ENCODE measurements at places on chromosomes 5 and 9.

DNA sequence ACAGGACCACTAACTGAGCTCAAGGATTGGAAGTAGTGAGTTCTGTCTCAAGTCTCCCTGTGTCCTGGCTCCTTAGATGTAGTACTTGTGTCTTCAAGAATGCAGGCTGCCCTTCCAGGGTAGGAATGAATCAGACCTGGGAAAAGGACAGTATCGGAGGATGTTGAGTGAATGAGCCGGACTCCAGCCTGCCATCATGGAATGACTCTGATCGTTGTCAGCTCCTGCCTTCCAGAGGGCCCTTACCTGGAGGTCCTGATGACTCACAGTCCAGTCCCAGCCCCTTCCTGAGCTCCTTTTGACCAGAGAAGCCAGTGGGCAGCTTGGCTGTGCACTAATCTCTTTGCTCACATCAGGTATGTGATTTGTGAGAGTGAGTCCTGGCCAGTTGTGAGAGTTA, 161.1 kb downstream of the TRPM6 start:
- DNase-seq = no peak

DNA sequence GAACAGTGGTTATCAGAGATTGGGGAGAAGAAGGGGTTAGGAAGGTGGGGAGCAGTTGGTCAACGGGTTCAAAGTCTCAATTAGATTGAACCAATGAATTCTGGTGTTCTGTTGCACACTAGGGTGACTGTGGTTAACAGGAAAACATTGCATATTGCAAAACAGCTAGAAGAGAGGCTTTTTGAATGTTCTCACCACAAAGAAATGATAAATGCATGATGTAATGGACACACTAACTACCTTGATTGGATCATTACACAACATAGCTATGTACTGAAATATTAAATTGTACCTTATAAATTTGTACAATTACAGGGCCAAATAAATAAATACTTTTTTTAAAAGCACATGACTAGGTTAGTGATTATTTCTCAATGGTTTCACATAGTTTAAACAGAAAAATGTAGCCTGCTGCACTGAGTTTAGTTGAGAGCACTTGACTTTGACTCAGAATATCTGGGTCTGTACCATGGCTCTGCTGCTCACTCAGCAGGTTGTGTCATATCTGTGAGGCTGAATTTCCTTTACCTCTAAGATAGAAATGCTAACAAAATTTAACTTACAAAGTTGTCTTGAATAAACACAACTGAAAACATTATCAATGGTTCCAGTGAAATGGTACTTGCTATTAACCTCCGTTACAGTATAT, 30.4 kb downstream of the NUDT12 start:
- DNase-seq = no peak

DNA sequence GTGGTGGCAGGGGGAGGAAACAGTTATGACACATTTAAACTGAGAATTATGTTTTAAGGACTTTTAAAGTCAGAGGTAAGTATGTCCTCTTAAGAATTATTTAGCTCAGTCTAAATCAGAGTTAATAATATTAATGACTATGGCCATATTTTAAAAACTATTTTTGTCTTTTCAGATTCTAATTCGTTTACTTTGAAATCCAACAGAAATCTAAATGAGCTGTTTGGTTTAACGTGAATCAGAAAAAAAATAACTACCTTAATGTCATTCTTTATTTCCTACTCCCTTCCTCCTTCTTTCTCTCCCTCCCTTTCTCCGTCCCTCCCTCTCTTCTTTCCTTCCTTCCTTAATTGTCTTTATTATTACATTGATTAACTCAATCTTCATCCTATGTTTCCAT, 14.7 kb downstream of the C1QTNF3 start:
- no peak for DNase-seq

GRCh38 chr5:160769301-160769700, 82.7 kb downstream of the ATP10B start:
- DNase-seq = no peak

GRCh38 chr9:121686930-121687541, 35.6 kb downstream of the DAB2IP start:
- DNase-seq = no peak

GRCh38 chr5:77867914-77868313, 91.8 kb upstream of the TBCA start:
- no peak for DNase-seq

- no peak for DNase-seq
These were observed 37.7 kb upstream of the ZFAND5 start for GRCh38 chr9:72402744-72403143.

- DNase-seq = no peak
These were observed 49.0 kb upstream of the IFNK start for GRCh38 chr9:27475057-27475595.

- no peak for DNase-seq
These were observed 1858.6 kb upstream of the CDH9 start for GRCh38 chr5:28896949-28897348.

DNA sequence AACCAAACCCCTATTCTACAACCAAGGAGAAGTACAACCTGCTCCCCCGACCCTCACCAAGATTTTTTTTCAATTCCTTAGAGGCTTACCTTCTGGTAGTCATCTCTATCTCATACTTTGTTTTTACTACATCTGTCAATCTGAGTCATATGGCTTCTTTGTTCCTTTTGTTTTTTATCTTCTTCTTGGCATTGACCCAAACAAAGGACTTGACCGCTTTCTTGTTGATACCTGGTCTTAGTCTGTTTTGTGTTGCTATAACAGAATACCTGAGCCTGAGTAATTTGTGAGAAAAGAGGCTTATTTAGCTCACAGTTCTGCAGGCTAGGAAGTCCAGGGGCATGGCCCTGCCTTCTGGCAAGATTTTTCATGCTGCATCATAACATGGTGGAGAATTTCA, 352.7 kb downstream of the MLLT3 start:
- DNase-seq = no peak

- no peak for DNase-seq
These were observed 923 bp downstream of the C5orf34 start for GRCh38 chr5:43514025-43514424.

GRCh38 chr5:132762246-132763000, 14.6 kb downstream of the SEPTIN8 start:
- DNase-seq = no peak

DNA sequence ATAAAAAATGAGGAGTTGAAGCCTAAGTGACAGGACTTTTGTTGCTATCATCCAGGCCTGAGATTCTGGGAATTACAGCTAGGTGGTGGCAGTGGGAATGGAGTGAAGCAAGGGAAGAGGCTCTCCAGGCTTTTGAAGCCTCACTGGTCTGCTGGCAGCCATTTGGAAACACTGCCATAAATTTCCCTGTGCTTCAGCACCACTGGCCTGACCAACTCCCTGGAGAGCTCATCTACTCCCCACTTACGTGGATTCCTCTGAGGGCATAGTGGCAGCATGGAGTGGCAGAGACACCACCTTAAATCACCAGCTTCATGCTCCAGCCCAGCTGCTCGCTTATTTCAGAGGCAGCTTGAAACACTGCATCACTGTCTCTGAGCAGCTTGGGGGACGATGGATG, 518.2 kb downstream of the TLR4 start:
- no peak for DNase-seq

GRCh38 chr5:60980511-60980910, 35.5 kb downstream of the NDUFAF2 start:
- DNase-seq = no peak

DNA sequence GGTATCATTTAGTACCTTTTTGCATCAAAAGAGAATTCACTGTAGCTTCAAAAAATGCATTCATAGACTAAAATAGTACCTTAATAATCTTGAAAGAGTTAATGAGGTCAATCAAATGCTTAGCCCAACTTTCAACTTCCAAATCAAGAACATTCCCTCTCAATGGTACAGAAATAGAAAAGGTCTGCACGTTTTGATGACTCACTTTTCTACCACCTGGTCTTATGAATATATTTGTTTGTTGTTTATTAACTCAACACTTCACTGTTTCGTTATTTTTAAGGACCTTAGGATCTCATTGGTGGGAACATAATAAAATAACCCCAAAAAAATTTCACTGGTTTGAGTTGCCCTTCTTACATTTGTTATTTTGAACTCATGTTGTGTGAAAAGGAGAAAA, 229.5 kb downstream of the MEF2C start:
- no peak for DNase-seq

GRCh38 chr5:170333161-170333910, 35.8 kb upstream of the LCP2 start:
- DNase-seq = no peak

- no peak for DNase-seq
These were observed 135.8 kb downstream of the ROR2 start for GRCh38 chr9:91814201-91814600.

- DNase-seq = no peak
These were observed 27.7 kb downstream of the UGCG start for GRCh38 chr9:111924281-111924680.

GRCh38 chr9:24144796-24145195, 318.8 kb upstream of the ELAVL2 start:
- DNase-seq = no peak

DNA sequence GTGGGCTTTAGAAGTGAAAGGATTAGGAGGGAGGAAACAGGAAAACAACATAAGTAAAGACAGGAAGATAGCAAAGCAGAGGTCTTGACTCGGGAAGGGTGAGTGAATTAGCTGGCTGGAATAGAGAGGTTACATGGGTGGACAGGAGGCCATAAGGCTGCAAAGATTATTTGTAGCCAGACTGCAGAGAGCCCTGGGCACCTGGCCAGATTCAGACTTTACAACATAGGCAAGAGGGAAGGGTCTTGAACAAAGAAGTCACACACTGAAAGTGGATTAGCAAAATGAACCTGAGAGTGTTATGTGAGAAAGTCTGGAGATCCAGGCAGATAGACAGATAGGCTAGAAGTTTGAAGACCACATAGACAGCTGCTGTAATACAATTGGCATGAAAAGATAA, 29.7 kb upstream of the CER1 start:
- DNase-seq = no peak

DNA sequence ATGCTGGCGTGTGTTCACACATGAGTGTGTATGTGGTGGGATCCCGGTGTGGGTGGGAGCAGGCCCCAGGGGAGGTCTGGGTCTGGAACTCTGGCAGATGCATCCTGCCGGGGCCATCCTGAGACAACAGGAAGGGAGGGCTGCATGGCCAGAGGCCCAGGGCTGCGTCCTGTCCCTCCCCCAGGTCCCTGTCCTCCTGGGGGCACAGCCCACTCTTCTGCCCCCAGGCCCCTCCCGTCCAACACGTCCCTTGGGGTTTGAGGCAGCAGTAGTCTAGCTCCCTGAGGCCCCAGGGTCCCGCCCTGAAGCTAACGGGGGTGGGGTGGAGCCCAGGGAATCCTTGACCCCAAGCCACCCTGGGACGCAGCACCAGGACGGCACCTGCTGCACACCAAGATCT, 16.6 kb downstream of the FLT4 start:
- no peak for DNase-seq

DNA sequence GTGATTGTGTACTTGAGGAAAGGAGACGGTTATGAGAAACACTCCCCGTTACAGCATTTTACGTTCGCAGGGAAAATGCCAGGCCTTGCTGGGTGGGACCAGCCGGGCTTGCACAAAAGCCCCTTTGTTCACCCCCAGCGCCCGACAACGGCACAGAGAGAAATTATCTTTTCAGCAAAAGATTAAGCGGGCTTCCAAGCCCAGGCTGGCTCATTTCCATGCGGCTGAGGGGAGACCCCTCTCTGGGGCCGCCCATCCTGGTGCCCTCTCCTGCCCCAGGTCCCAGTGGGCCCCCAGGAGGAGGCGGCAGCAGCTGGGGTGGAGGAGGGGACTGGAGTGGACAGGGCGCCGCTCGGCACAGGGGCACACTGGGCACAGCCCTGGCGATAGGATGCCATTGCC, 50.8 kb upstream of the NOTCH1 start:
- no peak for DNase-seq

DNA sequence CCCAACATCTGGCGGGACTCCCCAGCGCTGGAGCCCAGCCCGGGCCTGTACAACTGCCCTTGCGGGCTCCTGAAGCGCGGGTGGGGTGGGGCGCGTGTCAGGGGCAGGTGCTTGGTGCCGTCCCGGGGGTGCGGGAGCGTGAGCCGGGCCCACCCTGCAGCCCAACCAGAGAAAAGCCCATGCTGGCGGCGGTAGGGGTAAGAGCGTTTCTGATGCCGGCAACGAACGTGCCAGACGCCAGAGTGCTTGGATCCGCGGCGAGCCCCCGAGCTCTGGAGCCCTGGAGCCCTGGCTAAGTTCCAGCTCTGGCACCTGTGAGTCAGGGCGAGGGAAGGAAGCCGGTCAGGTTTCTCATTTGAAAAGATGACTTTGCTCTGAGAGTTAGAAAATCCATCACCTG, 58.0 kb downstream of the ZNF510 start:
- no peak for DNase-seq

- no peak for DNase-seq
These were observed 186.7 kb downstream of the DCP2 start for GRCh38 chr5:113163328-113163727.

DNA sequence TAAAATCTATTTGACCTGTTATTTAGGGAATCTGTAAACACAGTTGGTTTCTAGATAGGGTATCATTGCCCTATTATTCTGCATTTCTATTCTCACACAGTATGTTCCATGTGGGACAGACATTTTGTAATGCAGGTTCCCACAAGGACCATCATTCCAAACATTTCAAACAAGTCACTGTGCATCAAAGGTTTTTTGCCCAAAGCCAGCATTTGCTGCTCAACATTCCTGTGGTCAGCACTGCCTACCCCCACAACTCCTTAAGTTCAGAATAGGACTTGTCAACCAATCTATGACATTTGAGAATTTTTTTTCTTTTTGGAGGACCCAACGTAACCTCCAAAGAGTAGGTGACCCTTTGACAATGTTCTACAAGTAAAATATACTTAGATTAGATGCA, 95.7 kb downstream of the LPAR1 start:
- DNase-seq = no peak

DNA sequence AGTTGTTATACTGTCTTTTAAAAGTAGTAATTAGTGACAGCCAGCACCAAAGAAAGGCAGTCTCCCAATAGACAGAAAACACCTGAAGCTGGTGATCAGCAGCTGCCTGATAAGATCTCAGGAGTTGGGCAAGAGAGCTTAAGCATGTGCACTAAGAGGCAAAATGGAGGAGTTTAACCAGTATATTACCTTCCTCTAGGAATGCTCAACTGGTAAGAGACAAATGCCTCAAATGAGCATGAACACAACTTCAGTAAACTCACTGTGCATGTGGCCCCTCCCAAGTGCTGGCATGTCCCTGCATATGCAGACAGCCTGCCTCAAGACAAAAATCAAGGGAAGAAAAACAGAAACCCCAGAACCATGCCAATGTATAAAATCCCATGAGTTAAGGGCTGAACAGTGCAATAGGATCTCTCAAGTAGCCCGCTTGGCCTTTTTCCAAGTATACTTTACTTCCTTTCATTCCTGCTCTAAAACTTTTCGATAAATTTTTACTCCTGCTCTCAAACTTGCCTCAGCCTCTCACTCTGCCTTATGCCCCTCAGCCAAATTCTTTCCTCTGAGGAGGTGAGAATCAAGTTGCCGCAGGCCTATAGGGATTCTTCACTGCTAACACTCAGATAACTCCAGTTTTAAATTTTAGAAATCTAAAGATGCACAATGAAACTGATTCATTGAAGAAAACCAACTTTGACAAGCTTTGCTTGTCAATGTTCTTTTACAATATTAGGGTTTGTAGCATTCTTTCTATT, 724.8 kb upstream of the RIOK2 start:
- no peak for DNase-seq
